AG09309 (cell line): ENCODE measurements at places on chromosomes 2 and 18.

- DNase-seq: no peak
Measured at GRCh38 chr18:79384834-79385233, 10.9 kb upstream of the NFATC1 start.

DNA sequence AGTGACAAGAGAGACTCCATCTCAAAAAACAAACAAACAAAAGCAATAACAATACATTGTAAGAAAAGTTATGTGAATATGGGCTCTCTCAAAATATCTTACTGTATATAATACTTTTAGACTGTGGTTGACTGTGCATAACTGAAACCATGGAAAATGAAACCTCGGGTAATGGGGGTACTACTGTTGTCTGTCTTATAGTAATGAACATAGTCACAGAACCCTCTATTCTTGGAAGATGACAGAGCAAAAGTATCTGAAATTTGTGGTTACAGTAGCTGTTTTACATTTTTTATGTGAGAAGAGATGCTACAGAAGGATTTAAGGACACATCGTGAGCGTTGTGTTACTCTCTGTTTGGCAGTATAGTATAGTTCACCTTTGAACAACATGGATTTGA, 60.5 kb downstream of the MAP4K4 start:
- no peak for DNase-seq

GRCh38 chr18:9101730-9102507, 580 bp upstream of the NDUFV2 start:
- peak; percentile 23 for DNase-seq

- DNase-seq: no peak
Measured at GRCh38 chr2:12616456-12617156, 100.1 kb upstream of the TRIB2 start.

GRCh38 chr18:74438091-74438490, 19.0 kb downstream of the DIPK1C start:
- DNase-seq: no peak

GRCh38 chr2:71067567-71068217, 756 bp upstream of the NAGK start:
- no peak for DNase-seq

- no peak for DNase-seq
Measured at GRCh38 chr18:36602620-36603019, 226.2 kb downstream of the TPGS2 start.

- no peak for DNase-seq
Measured at GRCh38 chr18:58662118-58662517, 9.1 kb upstream of the MALT1 start.

DNA sequence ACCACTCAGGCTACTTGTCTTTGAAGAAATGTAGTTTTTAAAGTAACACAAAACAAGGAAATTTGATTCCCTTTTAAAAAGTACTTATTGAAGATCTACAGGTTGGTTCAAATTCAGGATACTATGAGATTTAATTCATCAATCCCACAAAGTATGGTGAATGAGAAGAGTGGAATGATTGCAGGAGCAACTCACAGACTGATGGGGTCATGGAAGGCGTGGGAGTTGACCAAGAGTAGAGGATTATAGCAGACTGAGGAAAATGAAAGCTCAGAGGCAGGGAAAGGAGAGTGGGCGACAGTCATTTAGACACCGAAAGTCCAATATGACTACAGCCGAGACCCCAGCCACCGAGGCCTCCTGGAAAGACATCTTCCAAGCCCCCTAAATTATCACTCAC, 12.5 kb upstream of the DAPL1 start:
- no peak for DNase-seq

DNA sequence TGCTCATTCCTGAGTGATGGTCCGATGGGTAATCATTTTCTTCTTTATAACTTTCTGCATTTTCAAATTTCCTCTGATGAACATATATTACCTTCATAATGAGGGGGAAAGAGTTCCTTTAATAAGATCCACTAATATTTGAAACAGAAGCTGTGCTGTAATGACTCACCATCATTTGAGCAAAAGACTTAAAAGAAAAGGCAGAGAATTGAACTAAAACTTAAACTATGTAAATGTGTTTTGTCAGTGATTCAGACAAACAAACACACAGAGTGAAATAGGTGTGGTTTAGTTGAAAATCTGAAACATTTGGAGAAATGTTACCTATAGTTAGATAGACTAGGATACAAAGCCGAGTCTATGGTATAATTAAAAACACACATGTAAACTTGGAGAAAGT, 209.6 kb downstream of the STK39 start:
- DNase-seq: no peak

DNA sequence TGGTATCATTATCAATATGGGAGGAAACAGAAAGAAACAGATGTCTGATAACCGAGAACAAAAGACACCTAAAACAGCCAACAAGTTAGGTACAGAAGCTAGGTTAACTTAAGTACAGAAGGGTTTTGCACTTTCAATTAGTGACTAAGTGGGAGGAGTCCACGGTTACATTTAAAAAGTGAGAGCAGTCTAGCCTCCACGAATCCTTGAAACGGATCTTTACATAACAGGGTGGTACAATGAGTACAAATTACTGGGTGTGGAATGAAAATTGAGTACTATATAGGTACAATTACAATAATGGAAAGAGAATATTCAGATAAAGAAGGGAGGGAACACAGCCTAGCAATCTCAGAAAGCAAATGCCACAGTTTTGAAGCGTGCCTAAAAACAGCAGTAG, 76.6 kb downstream of the TLK1 start:
- no peak for DNase-seq

GRCh38 chr2:94990956-94991355, 34.6 kb upstream of the MAL start:
- DNase-seq: no peak
